Activated naive CD4-positive, alpha-beta T cell treated with anti-CD3 and anti-CD28 coated beads for 36 hours (primary cell): ENCODE measurements at places on chromosomes 11 and 22.

GRCh38 chr11:17525570-17525969 is 18.6 kb downstream of the USH1C start:
- H3K27me3 ChIP-seq: no peaks in the 10 kb centered on the region
- no peak for DNase-seq
- no peaks in the 10 kb centered on the region for H3K36me3 ChIP-seq

GRCh38 chr11:12897390-12897789 is 111.7 kb upstream of the RASSF10 start:
- DNase-seq: no peak
- H3K36me3 ChIP-seq: no peaks in the 10 kb centered on the region
- H3K27ac ChIP-seq: no peak overlapping the region

DNA sequence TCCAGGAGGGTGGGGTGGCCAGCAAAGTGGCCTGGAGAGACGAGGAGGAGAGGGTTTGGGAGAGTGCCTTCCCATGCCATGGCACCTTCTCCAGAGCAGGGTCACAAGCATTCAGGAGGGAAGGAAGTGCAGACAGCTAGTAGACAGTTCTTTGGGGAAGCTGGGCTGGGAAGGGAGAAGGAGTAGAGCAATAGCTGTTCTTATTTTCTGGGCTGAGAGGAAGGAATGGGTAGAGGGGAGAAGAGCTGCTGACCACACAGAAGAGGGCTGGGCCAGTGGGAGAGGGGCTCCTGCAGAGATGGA is 14.8 kb upstream of the PICK1 start:
- DNase-seq: no peak
- H3K27ac ChIP-seq: no peak overlapping the region
- no peaks in the 10 kb centered on the region for H3K36me3 ChIP-seq
- no peaks in the 10 kb centered on the region for H3K4me1 ChIP-seq
- no peaks in the 10 kb centered on the region for H3K27me3 ChIP-seq

GRCh38 chr11:95255251-95256145 is 24.5 kb upstream of the SESN3 start:
- H3K27me3 ChIP-seq: no peaks in the 10 kb centered on the region
- H3K36me3 ChIP-seq: no peaks in the 10 kb centered on the region
- DNase-seq: no peak
- H3K4me1 ChIP-seq: peaks cover 47% of the 10 kb centered on the region

- H3K36me3 ChIP-seq: peaks cover 21% of the 10 kb centered on the region
- H3K27me3 ChIP-seq: no peaks in the 10 kb centered on the region
- peak overlapping the region; percentile 87 for H3K4me3 ChIP-seq
- H3K4me1 ChIP-seq: peaks cover 46% of the 10 kb centered on the region
Observed at GRCh38 chr11:66843776-66844495, 695 bp downstream of the RCE1 start.

DNA sequence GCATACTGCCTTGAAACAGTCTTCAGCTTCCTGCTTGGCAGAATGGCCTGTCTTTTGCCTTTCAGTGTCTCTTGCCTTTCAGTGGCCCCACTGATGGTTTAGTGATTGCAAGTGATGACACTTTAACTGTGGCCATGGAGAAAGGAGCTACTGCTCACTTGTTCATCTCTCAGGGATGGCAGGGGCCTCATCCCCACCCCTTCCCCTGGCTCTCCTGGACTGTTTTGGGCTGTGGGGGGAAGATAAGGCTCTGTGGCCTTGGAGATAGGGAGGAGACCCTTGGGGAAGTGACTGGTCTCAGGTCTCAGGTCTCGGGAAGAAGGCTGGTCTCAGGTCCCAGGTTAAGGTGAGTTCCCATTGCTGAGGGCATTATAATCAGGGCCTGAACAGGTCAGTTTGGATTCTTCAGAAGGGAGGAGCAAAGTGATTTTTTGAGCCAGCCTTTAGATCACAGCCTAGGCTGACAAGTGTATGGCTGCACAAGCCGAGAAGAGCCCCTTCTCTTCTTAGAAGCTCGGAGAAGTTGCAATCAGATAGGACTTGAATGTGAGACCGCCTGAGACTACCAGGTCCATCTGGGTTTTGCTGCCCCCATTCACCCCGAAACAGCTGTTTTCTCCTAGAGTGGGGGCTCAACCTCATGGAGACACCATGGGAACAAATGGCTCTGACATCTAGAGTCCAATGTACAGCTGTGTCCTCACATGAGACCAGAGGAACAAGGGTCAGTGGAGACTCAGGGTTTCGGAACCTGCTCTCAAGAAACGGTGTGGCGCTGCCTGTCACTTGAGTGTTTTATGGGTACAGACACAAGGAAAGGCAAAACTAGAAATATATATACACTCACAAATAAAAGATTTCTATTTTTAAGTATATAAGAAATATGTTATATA is 15.9 kb upstream of the P2RY2 start:
- DNase-seq: no peak
- H3K27ac ChIP-seq: no peak overlapping the region
- no peaks in the 10 kb centered on the region for H3K36me3 ChIP-seq
- H3K27me3 ChIP-seq: peaks cover 10% of the 10 kb centered on the region

DNA sequence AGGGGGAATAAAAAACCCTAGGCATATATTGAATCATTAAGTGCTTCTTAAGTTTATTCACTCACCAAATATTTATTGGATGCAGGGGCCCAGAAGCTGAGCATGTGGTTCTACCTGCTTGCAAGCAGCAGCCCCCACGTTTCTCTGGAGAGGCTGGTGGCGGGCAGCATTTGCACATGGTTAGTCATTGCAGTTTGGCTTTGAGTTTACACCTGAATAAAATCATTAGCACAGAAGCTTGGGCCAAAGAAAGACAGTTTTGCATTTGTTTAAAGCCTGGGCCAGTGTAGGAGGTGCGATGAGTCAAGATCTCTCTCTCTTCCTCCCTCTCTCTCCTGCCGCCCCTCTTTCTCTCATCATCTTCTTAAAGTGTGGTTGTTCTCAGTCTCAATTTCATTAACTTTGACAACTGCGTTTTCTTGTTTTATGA is 72.6 kb downstream of the C22orf31 start:
- H3K4me1 ChIP-seq: peaks cover 8% of the 10 kb centered on the region
- H3K27me3 ChIP-seq: no peaks in the 10 kb centered on the region
- peak; percentile 5 for DNase-seq
- no peak overlapping the region for H3K27ac ChIP-seq
- peaks cover 22% of the 10 kb centered on the region for H3K36me3 ChIP-seq
- no peak overlapping the region for H3K4me3 ChIP-seq

GRCh38 chr11:16082095-16083055 is 274.0 kb downstream of the SOX6 start:
- no peaks in the 10 kb centered on the region for H3K4me1 ChIP-seq
- H3K36me3 ChIP-seq: no peaks in the 10 kb centered on the region
- H3K4me3 ChIP-seq: no peak overlapping the region
- H3K27me3 ChIP-seq: no peaks in the 10 kb centered on the region

DNA sequence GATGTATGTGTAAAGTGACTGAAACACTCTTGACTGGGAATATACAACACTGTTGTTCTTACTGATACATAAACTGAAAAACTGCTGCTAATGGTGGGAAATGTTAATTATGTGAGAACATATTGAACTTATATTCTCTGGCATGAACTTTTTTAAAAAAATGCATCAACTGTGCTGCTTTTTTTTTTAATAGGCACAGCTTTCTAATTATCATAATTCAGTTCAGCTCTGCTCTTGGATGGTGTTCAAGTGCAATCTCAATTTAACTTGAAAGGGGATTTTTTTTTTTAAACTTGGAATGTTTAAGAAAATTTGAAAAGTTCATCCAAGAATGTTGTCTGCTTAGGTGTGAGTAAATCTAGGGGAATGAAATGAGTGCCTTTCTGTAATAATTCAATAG is 5.2 kb downstream of the TEAD1 start:
- no peaks in the 10 kb centered on the region for H3K36me3 ChIP-seq
- no peak overlapping the region for H3K27ac ChIP-seq
- DNase-seq: no peak
- peaks cover 11% of the 10 kb centered on the region for H3K4me1 ChIP-seq
- H3K27me3 ChIP-seq: peaks cover 83% of the 10 kb centered on the region
- H3K4me3 ChIP-seq: no peak overlapping the region

DNA sequence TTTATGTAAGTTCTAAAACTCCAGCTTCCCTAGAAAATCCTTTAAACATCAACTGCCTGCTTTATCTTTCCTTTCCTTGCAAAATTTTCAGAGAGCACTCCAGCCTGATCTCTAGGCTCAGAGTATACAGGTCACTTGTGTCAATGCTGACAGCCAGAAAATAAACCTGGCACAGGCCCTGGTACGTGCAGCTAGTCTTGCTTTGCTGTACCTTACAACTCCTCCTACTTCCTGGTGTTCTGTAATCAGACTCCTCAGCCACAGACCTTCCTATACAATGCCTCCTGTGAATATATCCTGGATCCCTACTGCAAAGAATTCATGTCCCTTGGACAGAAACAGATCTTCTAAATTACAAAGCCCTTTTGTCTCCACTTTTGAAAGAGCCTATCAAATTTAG is 24.2 kb upstream of the TMEM123 start:
- H3K4me3 ChIP-seq: peak overlapping the region; percentile 17
- peak; percentile 61 for DNase-seq
- H3K27ac ChIP-seq: peak overlapping the region; percentile 75
- peaks cover 59% of the 10 kb centered on the region for H3K4me1 ChIP-seq
- no peaks in the 10 kb centered on the region for H3K36me3 ChIP-seq

- peak overlapping the region; percentile 79 for H3K4me3 ChIP-seq
- no peaks in the 10 kb centered on the region for H3K27me3 ChIP-seq
- peaks cover 93% of the 10 kb centered on the region for H3K4me1 ChIP-seq
- peak overlapping the region; percentile 100 for H3K27ac ChIP-seq
Observed at GRCh38 chr22:36379593-36380361, 8.0 kb downstream of the MYH9 start.

DNA sequence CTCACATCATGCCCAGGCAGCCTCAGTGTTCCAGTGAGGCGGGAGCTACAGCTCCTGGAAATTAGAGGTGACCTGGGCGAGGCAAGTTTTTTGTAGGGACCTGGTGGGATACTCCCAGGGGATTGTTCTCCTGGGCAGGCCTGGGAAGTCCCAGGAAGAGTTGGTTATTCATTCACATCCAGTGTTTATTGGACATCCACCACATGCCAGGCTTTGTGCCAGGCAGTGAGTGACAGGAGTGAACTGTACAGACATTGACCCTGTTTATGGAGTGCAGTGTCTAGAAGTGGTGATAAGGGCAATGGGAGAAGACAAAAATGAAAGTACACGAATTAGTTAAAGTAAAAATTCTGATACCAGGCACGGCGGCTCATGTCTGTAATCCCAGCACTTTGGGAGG is 29.4 kb downstream of the YWHAH start:
- H3K4me3 ChIP-seq: no peak overlapping the region
- H3K27ac ChIP-seq: no peak overlapping the region
- peaks cover 16% of the 10 kb centered on the region for H3K4me1 ChIP-seq
- no peaks in the 10 kb centered on the region for H3K27me3 ChIP-seq
- no peaks in the 10 kb centered on the region for H3K36me3 ChIP-seq

DNA sequence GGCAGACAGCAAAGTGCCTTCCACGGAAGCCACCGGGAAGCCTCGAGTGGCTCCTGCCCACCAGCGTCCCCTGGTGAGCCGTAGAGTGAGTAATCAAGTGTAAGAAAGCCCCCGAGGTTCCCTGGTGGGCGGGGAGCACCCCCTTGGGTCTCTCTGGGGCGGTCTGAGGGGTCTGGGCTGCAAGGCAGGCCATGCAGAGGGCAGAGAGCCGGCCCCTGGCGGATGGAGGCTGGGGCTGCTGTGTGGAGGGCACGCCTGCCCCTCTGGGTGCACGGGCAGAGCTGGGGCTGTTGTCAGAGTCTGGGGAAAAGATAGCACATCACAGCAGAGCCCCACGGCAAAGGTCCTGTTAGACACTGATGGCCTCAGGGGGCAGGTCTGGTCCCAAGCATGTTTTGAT is 25.7 kb upstream of the MYRF start:
- H3K27ac ChIP-seq: no peak overlapping the region
- no peaks in the 10 kb centered on the region for H3K4me1 ChIP-seq
- H3K27me3 ChIP-seq: no peaks in the 10 kb centered on the region
- H3K4me3 ChIP-seq: no peak overlapping the region
- DNase-seq: no peak

DNA sequence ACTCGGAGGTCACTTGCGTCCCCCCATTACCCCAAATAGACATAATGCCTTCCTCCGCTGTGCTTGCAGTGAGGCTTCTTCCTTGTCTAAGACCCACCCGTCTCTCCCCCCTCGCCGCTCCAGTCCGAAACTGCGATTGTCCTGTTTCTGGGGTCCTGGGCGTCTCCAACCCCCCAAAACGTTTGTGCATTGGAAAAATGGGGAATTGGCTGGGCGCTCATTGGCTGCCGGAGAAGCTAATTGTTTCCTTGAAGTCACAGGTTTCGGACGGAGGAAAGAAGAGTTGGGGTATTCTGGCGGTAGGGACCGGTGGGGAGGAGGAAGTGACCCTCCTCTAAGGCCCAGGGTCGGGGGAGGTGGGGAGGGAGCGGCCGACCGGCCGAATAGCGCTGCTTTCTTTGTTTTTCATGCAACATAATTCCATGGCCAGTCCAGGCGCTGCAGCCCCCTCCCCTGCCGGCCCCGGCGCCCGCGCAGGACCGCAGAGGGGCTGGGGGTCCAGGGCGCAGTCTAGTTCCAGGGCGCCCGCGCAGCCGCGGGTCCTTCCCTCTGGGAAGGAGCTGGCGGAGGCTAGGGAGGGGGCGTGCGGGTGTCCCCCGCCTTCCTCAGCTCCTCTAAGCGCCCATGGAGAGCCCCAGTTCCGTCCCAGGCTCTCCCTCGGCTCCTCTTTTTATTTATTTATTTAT is 12.7 kb upstream of the CPT1A start:
- DNase-seq: no peak
- no peaks in the 10 kb centered on the region for H3K36me3 ChIP-seq
- H3K27me3 ChIP-seq: peaks cover 19% of the 10 kb centered on the region
- no peak overlapping the region for H3K27ac ChIP-seq
- peaks cover 4% of the 10 kb centered on the region for H3K4me1 ChIP-seq
- no peak overlapping the region for H3K4me3 ChIP-seq

GRCh38 chr11:82871646-82872045 is 28.6 kb downstream of the PRCP start:
- no peak overlapping the region for H3K27ac ChIP-seq
- no peak for DNase-seq
- H3K4me3 ChIP-seq: no peak overlapping the region
- peaks cover 2% of the 10 kb centered on the region for H3K36me3 ChIP-seq

DNA sequence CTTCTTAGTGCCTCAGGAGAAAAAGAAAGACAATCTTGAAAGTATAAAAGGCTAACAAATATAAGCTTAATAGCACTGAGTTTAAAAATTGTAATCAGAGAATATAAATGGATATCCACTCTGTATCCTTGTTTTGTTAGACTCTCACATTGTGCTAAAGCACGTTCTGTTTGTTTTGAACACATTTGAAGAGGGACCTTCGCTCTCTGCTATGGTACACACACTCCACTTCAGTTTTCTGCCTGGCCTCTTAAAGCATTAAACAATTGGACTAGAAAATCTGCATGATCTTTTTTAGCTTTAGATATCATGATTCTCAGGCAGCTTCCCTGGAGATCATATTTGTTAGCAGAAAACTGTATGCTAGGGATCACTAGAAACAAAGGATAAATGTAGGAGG is 40.3 kb upstream of the PGR start:
- no peaks in the 10 kb centered on the region for H3K27me3 ChIP-seq
- peaks cover 1% of the 10 kb centered on the region for H3K36me3 ChIP-seq
- H3K4me1 ChIP-seq: no peaks in the 10 kb centered on the region
- no peak for DNase-seq

GRCh38 chr11:12160680-12161079 is 50.3 kb downstream of the MICAL2 start:
- no peak for DNase-seq
- peaks cover 2% of the 10 kb centered on the region for H3K36me3 ChIP-seq
- no peak overlapping the region for H3K27ac ChIP-seq
- H3K4me1 ChIP-seq: peaks cover 42% of the 10 kb centered on the region
- no peaks in the 10 kb centered on the region for H3K27me3 ChIP-seq
